ENCODE measurements at places on chromosomes 3 and 15.
A peak's percentile ranks its signal among the peaks of the same experiment; 100 is the strongest.

DNA sequence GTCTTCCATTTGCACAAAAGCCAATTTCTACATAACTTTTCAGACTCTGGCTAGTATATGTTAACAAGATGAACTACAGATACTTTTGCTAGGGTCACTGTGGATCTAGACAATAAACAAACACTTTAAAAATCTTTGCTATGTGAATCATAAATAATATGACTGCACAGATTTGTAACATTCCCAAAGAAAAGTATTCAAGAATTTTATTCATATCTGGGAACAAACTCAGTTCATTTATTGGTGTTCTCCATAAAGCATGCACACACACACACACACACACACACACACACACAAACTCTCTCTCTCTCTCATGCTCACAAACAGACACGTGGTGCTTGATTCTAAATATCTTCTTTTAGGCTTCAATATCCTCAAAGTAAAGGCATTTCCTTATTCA, 18.8 kb upstream of the THRB start:
- no peak for DNase-seq

DNA sequence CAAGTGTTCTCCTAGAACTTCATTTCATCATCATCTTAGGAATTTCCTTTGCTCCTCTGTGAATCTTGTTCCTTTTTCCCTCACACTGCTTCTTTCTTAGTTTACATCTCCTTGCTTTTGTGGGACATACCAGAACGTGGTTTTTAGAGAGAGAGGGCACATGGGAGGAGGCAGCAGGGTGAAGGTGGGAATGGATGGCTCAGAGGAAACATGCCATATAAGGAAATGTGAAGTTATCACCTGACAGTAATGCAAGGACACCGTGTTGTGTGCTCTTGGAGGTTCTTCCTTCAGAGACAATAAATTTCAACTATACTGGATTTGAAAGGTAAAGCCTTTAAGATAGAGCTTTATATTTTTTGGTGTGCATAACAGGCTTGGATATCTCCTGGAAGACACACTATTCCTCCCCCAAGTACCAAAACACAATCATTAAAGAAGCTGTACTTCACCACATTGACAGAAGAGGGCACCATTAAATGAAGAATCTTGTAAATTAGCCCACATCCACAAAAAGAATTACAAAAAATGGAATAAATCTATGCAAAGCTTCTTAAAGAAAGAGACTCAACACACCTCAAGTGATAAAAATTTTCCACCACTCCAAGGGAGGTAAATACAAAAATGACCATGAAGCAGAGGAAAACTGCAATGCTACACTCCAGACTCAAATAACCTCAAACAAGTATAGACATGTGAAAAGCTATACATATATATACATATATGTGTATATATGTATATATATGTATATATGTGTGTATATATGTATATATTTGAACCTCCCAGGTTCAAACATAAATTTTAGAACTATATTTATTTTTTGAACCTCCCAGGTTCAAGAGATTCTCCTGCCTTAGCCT, 26.1 kb downstream of the RPL39L start:
- DNase-seq = no peak

- no peak for DNase-seq
Observed at GRCh38 chr15:36458411-36458810, 121.0 kb upstream of the CDIN1 start.

- DNase-seq = no peak
Observed at GRCh38 chr15:55619783-55620182, 31.6 kb upstream of the PYGO1 start.

- no peak for DNase-seq
Observed at GRCh38 chr3:10219737-10220136, 28.5 kb upstream of the TATDN2 start.

- DNase-seq = no peak
Observed at GRCh38 chr3:55333923-55334322, 153.2 kb downstream of the WNT5A start.

DNA sequence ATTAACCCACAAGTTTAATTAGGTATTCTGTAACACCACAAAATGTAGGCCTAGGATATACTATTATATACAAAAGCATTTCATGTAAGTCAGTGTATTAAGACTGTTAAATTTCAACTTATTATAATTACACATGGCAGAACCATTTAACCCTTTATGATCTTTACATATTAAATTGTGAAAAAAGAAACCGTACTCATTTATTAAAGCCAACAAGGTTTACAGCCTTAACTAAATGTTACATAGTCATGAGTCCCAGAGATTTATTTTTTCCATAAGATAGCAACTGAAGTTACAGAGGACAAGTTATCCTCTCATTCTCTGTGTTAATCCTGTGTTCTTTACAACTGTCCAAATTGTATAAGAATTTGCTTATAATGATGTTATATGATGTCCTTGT, 615.8 kb upstream of the AGTR1 start:
- DNase-seq = no peak

GRCh38 chr3:46987743-46988401, 8.4 kb downstream of the NBEAL2 start:
- peak; percentile 80 for DNase-seq

GRCh38 chr3:170352936-170353335, 4.6 kb upstream of the SKIL start:
- DNase-seq = no peak

DNA sequence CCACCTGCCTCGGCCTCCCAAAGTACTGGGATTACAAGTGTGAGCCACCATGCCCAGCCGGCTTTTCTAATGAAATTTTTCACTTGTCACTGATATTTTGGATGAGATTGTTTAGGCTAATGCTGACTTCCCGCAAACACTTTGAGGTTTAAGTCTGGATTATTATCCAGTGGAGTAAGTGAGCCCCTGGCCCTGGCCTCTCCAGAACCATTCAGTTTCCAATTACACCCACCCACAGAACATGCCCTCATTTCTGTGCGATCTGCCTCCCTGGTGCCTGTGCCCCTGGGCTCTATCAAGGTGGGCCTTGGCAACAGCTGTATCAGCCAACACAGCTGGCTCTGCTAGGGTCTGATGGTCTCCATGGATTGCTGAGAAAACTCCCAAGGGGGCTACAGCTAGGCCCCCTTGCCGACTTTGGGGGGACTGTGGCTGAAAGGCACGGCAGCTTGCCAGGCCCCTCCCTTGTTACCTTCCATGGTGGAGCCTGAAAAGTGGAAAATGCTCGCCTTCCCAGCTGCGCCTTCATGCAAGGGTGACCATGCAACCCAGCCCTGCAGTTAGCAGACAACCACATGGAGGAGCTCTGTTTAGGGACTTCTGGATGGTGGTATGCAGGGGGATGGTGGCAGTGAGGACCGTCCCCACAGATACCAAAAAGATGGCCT, 288.9 kb downstream of the FAM43A start:
- no peak for DNase-seq

- no peak for DNase-seq
Observed at GRCh38 chr3:63974451-63974850, 48.8 kb downstream of the PSMD6 start.

GRCh38 chr3:40465456-40465855, 8.3 kb downstream of the RPL14 start:
- no peak for DNase-seq

DNA sequence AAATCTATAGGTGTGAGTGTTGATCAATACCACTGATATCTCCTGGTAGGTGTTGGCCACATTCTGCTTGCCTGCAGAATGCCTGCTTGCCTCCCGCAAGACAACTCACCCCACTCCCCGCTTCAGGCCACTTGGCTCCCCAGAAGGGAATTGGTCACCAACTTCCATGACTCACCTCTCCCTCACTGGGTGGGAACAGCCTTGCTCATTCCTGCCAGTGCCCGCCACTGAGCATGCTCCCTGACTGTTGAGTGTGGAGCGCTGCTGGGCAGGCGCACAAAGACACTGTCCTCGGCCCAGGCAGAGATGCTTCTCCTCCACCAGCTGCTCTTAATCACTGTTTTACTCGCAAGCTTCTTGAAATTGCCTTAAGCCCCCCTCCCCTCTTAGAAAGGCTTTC, 57.3 kb upstream of the PPP2R3A start:
- no peak for DNase-seq

DNA sequence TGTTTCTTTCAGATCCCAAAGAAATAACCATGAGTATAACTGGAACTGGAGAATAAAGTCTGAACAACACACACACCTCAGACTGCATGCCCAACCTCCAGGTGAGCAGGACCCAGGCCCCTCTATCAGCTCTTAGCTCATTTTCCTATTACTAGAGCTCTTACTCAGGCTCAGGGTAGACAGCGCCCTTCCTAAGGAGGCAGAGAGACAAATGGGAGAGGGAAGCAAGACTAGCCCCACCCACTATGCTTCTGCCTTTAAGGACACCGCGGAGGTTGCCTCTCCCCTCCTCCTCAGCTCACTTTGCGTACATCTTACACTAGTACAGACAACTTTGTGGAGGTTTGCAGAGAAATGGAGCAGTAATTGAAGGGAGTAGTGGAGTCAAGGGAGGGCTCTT, 44.0 kb upstream of the GLCE start:
- no peak for DNase-seq

DNA sequence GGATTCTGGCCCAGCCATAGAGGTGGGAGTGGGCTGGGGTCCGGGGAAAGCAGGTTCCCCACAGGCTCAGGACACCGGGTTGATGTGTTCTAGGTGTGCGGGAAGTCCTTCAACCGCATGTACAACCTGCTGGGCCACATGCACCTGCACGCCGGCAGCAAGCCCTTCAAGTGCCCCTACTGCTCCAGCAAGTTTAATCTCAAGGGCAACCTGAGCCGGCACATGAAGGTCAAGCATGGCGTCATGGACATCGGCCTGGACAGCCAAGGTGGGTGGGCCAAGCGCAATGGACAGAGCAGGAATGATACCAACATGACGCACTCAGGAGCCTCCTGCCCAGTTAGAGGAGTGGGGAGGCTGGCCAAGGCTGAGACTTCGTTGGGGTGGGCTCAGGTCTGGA, 28.2 kb downstream of the IDH2 start:
- DNase-seq = no peak

- no peak for DNase-seq
Observed at GRCh38 chr3:74409066-74409465, 205.4 kb downstream of the CNTN3 start.

- no peak for DNase-seq
Observed at GRCh38 chr3:184910664-184911063, 98.7 kb downstream of the VPS8 start.

DNA sequence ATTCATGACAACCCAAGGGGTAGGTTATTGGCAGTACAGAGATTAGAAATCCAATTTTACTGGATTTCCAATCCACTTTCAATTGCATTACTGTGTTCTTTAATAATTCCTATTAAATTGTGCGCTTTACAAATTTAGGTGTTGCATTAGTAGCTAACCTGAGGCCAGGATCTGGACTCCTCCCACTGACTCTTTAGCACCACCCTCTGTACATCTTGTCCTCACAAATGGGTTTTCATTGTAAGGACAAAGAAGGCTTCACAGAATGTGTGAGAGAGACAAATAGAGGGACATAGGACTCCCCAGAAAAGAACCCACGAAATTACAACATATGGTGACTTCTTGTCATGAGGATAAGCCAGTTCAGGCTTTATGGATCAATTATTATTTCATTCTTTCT, 643.1 kb upstream of the NAALADL2 start:
- no peak for DNase-seq

GRCh38 chr3:177646749-177647148, 449.5 kb upstream of the TBL1XR1 start:
- no peak for DNase-seq

DNA sequence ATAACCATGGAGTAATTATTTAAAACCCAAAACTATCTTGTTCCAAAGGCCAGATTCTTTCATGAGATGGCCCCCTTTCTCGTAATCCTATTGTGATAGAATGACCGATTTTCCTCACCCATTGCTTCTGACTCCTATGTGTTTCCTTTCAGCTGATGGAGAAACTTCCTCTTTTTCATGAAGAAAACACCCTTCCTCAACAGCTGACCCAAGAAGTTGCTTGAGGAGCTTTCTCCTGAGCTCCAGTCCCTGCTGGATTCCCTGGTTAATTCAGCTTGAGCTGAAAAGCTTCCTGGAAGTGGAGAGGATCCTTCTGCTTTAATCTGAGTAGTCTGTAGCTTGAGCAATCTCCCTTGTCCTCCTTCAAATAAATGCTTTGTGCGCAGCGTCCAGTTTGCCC, 75.0 kb downstream of the BFSP2 start:
- DNase-seq = no peak

DNA sequence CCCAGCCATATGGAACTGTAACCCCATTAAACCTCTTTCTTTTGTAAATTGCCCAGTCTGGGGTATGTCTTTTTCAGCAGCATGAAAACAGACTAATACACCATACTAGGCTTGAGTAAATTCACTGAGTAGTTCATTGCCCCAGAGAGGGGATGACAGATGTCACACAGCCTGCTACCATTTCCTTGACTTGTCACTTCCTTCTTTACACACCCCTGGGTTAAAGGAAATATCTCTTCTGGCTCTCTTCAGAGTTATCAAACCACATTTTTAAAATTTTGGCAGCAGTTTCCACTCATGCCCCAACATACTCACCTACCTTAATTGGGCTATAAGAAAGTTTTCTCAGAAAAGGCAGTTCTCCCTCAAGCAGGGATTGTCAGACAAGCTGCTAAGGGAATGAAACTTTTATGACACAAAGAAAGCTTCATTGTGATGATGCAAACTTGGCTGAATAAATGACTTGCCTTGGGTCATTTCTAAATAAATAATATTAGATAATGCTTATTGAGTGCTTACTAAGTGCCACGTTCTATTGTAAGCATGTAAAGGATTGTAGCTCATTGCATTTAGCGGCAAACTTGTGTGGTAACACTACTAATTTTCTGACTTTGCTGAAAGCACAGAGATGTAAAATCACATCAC, 68.0 kb upstream of the RBMS3 start:
- no peak for DNase-seq

- no peak for DNase-seq
Observed at GRCh38 chr15:41150279-41150678, 34.2 kb upstream of the INO80 start.

GRCh38 chr3:58608648-58609047, 31.5 kb upstream of the FAM107A start:
- no peak for DNase-seq

- DNase-seq = no peak
Observed at GRCh38 chr3:111763001-111763471, 96.0 kb upstream of the PHLDB2 start.

- peak; percentile 9 for DNase-seq
Observed at GRCh38 chr3:8503871-8504610, 2.4 kb downstream of the LMCD1 start.

DNA sequence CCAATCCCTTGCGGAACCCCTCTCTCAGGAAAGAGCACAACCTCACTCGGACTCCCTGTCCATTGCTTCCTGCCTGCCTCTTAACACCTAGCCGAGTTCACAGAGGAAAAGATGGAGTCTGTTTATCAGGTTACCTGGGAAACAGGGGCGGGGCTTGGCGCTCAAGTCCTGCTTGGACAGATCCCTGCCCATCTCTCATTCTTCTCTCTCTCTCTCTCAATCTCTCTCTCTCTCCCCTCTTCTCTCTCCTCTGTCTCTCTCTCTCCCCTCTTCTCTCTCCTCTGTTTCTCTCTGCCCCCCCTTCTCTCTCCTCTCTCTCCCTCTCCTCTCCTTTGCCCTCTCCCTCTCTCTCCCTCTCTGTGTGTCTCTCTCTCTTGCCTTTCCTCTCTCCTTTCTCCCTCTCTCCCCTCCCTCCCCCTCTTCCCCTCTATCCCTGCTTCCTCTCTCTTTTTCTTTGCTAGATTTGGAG, at the start of gene EFHB:
TSS of gene EFHB (minus strand) at position 120 of the 469 bp plus-strand sequence. CDS start 199 bp downstream, outside the sequence.
- DNase-seq = no peak

Data from stimulated activated CD8-positive, alpha-beta memory T cell treated with anti-CD3 and anti-CD28 coated beads, Interleukin-7, amount 100 ng/mL, for 48 hours (primary cell).